Cardiac muscle cell (in vitro differentiated cells and primary cell): ENCODE measurements at places on chromosomes 2 and 18.

DNA sequence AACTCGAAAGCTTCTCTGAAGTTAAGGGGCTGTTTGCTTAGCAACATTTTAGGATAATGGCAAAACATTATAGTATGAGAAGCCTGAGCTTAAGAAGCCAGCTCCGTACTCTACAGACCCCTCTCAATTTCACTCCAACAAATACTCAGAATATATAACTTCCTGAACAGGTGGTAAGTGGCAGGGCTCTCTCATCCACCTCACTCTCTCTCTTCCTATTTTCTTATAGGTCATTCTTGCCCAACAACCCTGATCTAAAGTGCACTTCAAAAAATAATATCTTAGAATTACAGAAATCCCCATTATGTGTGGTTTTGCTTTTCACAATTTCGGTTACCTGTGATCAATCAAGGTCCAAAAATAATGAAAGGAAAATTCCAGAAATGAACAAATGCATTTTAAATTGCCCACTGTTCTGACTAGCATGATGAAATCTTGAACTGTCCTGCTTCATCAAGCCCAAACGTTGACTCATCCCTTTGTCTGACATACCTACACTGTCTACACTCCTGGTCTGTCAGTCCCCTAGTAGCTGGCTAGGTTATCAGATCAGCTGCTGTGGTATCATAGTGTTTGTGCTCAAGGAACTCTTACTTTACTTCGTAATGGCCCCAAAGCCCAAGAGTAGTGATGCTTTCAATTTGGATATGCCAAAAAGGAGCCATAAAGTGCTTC, 122.8 kb upstream of the COL5A2 start:
- DNase-seq = no peak

DNA sequence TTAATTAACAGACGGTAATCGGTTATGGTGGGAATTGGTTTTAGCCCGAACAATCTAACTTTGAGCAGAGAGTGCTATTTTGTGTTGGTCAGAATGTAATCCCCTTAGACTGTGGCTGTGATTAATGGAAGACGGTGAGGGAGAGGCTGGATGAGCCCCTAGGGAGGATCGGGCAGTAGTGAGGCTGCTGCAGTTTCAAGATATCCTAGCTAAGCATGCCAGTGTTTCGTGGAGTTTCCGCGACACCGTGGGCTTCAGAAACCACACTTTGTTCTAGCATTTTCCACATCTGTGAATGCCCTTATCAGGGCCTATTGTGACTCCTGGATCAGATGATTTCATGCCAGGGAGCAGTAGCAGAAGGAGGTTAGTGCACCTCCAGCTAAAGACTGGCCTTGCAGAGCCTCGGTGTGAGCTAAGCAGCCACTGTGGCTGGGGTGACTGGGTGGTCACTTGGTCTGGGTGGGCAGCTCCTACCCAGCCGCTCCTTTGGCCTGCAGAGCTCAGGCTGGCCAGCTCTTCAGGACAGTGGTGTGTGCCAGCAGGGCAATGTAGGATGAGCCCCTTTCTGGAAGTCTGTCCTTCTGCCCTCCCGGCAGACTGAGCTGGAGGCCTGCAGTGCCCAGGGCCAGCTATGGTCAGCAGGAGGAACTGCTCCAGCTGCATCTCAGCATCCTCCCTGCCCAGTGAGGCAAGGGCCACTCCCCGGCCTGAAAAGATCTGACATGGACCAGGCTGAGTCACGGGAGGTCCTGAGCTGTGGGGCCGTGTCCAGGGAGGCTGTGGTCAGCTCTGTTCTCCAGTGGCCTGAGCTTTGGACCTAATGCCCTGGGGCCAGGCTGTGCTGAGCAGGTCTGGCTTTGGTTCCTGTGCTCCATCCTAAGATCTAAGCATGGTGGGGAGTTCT, 142.6 kb upstream of the GPC1 start:
- DNase-seq = no peak

GRCh38 chr18:49973592-49973991, 160.3 kb upstream of the ACAA2 start:
- no peak for DNase-seq

GRCh38 chr2:195861821-195862220, 204.8 kb downstream of the SLC39A10 start:
- no peak for DNase-seq

- DNase-seq = peak; percentile 64
These were observed 51.1 kb downstream of the LPIN2 start for GRCh38 chr18:2961821-2962220.

GRCh38 chr18:78722929-78723710, 256.5 kb upstream of the SALL3 start:
- no peak for DNase-seq

DNA sequence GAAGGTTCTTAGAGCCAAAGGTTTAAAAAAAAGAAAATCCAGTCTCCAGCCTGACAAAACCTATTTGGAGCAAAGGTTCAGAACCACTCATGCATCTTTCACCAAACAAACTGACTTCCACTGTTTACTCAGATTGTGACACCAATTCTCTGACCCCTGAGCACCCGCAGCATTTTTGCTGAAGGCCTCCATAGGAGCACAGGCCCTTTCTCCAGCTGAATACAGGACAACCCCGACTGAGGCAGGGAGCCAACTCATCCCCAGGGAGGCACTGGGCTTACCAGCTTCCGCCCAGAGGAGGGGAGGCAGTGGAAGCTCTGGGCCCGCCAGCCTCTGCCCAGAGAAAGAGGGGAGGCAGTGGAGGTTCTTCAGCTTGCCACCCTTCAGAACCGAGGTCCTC, 51.0 kb upstream of the CNGA3 start:
- DNase-seq = no peak

GRCh38 chr18:32920796-32921787, 148.3 kb upstream of the KLHL14 start:
- DNase-seq = no peak

DNA sequence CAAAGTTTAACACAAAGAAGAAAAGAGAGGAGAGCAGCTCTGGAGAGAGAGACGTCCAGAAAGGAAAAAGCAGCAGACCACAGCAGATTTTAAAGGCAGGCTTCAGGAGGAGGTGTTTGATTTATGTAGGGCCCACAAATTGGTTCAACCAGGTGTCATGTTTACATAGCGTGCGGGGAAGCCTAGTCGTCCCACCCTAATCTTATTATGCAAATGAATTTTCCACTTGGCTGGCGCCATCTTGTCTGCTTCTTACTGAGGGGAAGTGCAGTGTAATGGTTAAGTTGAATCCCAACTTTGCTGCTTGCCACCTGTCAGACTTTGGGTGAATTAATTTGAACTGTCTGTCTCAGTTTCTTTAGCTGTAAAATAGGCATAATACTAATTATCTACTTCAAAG, 282.4 kb upstream of the CYRIA start:
- DNase-seq = no peak

DNA sequence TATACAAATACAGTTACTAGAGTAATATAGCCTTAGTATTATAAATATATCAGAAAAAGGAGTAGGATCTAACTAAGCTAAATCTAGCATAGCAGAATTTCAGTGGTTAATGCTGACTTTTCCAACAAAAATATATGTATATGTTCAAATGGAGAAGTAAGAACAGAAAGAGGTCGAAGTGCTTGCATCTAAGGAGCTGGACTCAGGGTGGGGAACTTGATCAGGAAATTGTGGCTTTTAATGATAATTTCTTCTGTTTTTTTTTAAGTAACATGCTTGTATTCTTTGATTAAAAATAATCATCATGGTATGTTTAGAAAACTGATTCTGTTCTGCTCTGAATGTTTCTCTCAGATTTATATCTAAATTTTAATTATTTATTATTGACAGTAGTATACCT, 327.1 kb downstream of the GALNT13 start:
- DNase-seq = no peak

GRCh38 chr18:66972681-66973080, 368.8 kb upstream of the CDH19 start:
- DNase-seq = no peak

- DNase-seq = no peak
These were observed 37.5 kb upstream of the SLC66A3 start for GRCh38 chr2:11117776-11118175.

GRCh38 chr2:204116159-204116792, 179.7 kb downstream of the ICOS start:
- no peak for DNase-seq

GRCh38 chr2:207073801-207074678, 91.7 kb downstream of the KLF7 start:
- no peak for DNase-seq

DNA sequence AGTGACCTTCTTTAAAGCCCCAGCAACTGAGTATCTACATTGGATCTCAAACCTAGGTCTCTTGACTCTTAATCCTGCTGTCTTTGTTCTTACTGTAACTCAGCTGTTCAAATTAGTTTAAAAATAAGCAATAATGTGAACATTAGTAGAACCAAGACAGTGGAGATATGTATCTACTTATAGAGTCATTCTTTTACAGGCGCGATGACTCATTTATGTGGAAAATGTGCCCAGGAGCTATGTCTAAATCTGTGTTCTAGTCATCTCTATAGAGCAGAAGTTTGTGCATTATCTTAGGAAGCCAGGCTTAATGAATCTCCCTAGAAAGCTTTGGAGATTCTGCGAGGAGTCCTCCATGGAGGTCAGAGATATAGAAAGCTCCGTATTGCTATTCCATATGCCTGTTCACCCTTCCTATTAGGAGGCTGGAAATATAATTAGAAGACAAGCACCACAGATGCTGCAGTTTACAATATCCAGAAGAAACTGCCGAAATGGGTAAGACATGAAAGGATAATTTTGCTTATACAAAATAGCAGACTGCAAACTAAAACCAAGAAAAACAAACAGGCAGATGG, 211.6 kb downstream of the TRIB2 start:
- DNase-seq = peak; percentile 76

DNA sequence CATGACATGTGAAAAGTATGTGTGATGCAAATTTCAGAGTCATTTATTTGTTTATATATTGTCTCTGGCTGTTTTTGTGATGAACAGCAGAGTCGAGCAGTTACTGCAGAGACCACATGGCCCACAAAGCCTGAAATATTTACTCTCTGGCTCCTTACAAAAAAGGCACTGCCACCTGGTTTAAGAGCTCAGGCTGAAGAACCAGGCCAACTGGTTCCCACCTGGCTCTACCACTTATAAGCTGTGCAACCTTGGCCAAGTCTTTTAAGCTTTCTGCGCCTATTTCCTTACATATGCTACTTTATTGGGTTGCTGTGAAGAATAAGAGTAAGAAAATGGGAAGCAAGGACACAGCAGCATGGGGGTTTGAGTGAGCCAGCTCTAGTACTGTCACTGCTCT, 207.6 kb downstream of the L3MBTL4 start:
- no peak for DNase-seq

DNA sequence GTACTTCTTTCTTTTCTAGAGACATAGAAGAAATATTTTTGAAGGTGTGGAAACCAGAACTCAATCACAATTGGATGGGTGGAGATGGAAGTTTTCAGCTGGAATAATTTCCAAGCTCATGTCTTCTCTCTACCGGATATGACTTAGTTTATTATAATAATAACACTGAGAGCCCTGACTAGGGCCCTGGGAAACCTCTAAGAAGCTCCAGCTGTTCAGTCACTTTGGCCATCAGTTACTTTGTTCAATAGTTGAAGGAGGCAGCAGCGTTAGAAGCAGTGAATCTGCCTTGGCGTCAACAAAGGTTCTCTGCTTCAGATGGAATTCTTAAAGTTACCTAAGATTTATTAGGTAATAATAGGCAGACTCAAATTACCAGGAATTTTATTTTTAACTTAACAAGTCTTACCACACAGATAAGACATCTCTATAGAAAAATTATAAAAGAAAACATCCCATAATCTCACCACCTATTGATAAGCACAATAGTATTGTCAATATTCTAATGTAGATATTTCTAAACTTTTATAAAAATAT, 293.8 kb upstream of the CHAC2 start:
- no peak for DNase-seq

DNA sequence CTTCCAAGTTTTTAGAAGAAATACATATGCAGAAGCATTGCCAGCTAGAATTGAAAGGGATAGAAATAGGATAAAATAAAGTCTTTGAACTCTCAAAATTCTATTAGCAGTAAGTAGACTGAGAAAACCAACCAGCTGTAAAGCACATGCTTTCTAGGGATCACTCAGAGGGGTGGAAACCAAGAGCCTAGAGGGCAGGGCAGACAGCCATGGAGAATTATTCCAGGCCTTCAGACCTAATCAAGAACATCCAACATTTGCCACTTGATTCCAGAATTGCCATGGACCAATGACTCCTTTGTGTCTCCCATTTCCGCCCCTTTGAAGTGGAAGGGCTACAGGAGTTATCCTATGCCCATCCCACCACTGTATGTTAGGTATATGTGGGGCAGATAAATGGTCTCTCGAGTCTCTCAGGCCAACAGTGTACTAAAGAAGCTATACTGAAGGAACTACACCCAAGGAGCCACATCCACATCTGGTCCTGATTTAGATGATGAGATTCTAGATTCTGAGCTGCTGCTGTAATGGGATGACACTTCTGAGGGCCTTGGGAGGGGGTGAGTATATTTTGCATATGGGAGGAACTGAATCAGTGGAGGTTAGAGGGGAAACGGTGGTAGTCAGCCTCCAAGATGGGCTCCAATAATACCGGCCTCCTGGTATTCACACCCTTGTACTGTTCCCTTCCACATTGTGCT, 4.0 kb downstream of the FARSB start:
- no peak for DNase-seq

DNA sequence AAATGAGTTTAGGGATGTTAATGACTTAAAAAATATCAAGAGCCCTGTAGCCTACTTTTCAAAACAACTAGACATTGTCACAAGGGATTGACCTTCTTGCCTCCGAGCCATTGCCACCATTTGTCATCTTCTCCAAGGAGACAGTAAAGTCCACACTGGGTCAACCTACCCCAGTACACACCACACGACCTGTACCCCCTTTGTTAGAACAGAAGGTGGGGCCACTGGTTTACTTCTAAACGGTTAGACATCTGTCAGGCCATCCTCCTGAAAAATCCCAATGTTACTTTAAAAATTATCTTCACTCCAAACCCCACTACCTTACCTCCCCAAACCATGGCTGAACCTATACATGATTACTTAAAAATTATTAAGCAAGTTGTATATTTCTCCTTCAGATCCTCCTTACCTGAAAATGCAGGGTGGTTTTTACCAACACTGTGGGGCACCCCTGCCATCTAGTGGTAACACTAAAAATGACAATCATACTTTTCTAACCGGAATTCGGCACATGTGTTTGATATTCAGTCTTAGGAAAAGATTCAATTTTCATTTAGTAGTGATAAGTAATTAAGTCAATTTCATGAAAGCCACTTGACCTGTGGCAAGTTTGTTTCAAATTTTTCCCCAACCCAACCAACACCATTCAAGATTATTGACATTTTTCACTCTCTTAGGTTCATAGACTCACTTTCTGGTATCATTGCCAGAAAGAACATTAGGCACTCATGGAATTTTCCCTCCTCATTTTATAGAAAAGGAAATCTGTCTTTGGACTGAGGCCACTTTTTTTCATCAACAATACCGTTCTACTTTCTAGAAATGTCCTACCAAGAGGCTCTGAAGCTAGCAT, 265.3 kb upstream of the PKDCC start:
- peak; percentile 54 for DNase-seq

GRCh38 chr2:126748929-126749518, 93.1 kb downstream of the GYPC start:
- DNase-seq = no peak
